ENCODE measurements at places on chromosomes 3 and 15. TPM values are rescaled to one million over a fixed set of nuclear protein-coding genes. Genes with fewer than 3 reads are reported as not detected.

Gene POLQ
- total RNA-seq, result 5.8 TPM

- DNase-seq, result no peak
Observed at GRCh38 chr15:56732886-56733135, 498 bp downstream of the ZNF280D start.

DNA sequence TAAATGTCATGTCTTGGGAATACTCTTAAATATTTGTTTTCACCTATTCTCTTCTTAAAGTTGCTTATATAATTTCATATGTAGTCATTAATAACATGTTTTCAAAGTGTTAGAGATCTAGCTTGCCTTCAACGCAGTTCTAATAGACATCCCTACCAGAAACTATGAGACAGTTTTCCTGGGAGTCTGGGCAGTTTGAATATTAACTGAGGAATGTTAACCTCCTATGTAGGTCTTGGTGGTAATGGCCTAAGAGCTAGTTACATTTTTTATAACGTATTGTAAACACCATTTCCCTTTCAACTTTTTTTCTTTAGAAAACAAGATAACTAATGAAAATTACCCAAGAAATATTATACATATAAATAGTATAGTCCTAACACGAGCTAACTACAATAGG, 328.2 kb downstream of the TIGIT start:
- no peak for DNase-seq

DNA sequence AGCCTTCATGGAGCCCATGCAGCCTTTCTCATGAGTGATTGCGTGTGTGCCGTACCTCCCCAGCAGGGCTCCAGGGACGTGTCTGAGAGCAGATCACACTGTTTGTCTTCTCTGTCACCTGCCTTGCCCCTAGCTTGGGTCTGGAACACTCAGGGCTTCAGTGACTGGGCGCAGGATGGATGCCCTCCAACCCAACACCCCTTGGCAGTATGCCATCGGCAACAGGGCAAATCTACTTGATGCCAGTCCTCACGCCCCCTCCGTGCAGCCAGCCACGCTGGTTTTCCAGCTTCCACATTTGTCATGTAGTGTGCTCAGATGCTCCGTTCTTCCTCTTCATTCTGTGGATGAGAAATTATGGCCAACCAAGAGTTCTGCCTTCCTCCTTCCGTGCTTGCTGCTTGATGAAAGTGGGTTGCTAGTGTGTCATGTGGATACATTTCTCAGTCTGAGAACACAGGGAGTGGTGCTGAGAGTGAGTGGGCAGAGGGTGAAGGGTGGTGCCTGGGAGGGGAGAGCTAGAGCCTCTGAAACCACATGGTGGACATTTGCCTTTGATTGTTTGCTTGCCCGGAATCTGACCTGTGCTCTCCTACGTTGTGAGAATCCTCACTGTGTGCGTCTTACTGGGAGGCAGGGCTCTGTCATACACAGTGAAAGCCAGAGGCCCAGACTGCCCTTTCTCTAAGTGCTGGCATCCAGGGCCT, 97.2 kb downstream of the FAM43A start:
- no peak for DNase-seq

DNA sequence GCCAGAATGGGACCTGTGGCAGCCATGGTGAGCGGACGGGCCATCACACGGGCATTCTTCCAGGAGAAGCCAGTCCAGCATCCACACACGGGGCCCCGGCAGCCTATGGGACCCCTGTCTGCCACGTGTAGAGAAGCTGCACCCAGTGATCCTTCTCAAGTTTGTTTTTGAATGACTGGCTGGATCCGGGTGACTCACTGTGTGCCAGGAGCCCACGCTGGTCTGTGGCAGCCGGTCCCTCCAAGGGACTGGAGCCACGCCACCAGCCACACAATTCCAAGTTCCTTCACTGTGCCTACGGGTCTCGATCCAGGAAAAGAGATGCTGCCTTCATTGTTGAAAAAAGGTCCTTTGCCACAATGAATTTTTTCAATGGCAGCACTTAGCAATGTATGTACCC, 58.1 kb downstream of the ATP10A start:
- DNase-seq, result no peak

- no peak for DNase-seq
Observed at GRCh38 chr3:125045194-125045593, 10.6 kb downstream of the HEG1 start.

GRCh38 chr3:112639455-112640225, 1.3 kb downstream of the CCDC80 start:
- DNase-seq, result peak; percentile 42

GRCh38 chr15:55106155-55106554, 90.6 kb downstream of the RSL24D1 start:
- DNase-seq, result no peak

DNA sequence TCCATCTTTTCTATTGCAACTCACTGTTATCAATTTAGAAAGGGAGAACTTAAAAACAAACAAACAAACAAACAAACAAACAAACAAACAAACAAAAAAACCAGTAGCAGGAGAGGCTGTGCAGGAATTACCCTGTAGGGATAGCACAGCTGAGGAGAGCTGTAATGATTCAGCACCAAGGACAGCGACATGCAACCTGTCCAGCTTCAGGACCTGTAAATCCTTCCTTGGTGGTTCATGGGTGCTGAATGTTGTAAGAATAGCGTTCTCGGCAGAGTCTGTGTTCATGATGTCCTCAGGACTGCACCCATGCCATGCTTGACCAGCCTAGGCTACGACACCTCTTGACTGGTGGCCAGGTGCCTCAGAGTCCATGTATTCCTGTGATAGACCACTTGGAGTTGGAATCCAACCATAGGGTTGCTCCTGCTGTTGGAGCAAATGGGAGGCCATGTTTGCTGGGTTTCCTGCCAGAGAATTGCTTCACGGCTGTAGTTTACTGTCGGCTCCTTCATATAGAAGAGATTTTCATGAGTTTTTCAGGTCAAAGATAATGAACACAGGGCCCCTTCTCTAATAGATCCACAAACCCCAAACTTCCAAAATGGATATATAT, 65.9 kb downstream of the CACNA2D3 start:
- DNase-seq, result no peak
